ENCODE measurements at places on chromosomes 5 and 9.

DNA sequence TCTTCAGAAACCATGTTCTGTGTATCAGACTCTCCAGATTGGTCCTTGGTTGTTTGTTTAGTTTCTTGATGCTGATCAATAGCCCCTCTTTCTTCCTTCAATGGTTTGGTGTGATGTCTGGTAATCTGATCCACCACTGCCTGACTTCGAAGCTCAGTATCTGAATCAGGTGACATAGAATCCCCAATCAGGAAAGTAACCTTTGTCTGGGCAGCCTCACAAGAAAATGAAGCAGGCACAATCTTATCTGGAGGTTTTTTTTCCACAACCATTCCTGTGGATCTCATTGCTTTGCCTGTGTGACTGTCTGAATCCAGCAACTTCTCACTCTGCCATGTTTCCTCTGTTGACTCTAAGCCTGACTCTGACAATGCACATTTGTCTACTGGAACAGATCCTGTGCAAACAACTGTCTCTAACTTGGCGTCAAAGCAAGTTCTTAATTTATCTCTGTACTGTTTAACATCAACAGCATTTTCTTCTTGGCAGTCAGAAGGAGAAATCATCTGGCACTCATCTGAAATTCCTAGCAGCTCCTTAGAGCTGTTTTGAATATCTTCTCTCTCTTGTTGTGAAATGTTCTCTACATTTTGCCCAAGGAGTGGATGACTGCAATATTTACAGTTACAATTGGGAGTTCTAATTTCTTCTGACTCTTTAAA is 37.1 kb upstream of the RAPGEF6 start:
- DNase-seq: peak; percentile 94

- DNase-seq: no peak
These were observed 27.0 kb downstream of the SLC25A25 start for GRCh38 chr9:128094950-128095544.

DNA sequence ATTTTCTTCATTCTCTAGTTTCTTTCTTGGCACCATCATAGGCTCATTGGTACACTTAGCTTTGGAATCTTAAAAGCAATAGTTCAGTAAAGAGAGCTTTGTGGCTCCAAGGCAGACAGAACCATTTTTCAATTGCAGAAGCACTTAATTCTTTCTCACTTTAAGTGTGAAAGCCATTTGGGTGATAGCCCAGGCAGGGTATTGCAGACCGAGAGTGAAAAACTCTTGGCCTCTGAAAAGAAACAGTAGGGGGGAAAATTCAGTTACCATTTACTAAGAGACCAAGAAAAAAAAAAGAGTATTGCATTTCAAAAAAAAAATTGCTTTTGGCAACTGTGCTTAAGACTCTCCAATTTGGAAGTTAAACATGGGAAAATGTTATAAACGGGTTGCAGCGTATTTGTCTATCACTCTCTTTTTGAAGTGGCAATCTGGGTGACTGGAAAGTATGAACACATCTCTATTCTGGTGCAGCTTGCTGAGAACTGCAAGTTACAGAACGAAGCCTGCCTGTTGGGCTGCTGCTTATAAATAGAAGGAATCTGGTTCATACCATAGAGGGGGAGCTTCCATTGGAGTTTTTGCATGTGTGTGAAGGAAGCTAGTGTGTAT is 170.5 kb downstream of the TLE4 start:
- DNase-seq: no peak

DNA sequence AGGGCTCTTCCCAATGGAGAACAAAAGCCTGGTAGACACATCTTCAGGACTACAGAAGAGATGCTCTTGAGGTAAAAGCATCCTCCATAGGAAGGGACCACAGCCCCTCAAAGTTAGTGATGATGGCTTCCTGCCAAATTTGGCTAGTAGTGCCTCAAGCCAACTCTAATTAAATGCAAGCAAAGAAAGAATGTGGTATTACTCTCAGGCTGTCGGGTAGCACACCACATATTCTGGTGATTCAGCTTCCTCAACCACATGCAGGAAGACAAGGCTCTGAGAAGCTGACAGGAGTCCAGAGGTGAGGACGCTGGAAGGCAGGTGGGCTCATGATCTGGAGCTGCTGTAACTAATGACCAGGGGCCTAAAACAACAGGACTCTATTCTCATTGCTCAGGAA is 37.2 kb upstream of the S1PR3 start:
- DNase-seq: no peak

- no peak for DNase-seq
These were observed 48.2 kb downstream of the GABBR2 start for GRCh38 chr9:98660541-98660940.

DNA sequence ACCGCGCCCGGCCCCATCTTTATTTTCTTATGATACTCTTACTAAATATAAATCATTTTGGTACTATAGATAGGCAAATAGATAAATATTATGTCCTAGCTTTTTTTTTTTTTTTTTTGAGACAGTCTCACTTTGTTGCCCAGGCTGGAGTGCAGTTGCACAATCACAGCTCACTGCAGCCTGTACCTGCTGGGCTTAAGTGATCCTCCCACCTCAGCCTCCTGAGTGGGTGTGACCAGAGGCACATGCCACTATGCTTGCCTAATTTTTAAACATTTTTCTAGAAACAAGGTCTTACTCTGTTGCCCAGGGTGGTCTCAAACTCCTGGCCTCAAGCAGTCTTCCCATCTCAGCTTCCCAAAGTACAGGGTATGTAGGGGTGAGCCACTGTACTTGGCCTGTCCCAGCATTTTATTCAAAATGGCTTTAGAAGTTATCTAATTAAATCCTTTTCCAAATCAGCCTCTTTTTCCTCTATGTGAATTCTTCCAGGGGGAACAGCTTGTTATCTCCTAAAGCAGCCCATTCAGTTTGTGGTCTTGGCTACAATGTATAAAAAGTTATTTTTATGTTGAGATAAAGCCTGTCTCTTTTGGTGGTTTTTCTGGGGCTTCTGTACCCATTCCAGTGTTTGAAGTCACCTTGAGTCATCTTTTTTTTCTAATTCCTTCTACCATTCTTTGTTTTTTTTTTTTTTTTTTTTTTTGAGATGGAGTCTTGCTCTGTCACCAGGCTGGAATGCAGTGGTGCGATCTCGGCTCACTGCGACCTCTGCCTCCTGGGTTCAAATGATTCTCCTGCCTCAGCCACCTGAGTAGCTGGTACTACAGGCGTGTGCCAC is 12.1 kb downstream of the MELK start:
- peak; percentile 39 for DNase-seq

DNA sequence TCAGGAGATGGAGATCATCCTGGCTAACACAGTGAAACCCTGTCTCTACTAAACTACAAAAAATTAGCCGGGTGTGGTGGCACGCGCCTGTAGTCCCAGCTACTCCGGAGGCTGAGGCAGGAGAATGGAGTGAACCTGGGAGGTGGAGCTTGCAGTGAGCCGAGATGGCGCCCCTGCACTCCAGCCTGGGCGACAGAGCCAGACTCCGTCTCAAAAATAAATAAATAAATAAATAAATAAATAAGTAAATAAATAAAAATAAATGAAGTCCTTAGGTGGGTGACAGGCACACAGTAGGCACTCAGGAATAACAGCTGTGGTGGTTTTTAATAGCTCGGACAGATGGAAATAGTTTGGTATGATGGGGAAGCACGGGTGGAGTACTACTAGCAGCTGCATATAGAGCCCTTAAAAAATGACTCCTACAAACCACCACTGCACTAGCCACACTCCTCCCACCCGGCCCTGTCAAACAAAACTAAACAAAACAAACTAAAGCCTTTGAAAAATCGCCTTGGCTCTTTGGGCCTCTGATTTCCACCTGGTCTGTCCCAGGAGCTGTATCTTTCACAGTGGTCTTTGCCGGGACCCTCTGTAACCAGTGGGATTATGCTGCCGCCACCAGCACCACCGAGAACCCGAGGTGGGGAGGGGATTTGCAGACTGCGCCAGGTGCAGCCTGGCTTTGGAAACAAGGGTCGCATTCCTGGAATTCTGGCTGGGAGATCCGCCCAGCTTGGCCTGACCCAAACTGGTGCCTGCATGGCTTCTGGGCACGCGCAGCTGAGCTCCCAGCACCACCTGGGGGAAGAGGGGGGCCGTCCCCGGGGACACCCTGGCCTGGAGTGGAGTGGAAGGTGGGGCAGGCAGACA is 5.1 kb upstream of the WDR5 start:
- peak; percentile 18 for DNase-seq

GRCh38 chr5:1292846-1293415 is 1.9 kb downstream of the TERT start:
- DNase-seq: no peak

DNA sequence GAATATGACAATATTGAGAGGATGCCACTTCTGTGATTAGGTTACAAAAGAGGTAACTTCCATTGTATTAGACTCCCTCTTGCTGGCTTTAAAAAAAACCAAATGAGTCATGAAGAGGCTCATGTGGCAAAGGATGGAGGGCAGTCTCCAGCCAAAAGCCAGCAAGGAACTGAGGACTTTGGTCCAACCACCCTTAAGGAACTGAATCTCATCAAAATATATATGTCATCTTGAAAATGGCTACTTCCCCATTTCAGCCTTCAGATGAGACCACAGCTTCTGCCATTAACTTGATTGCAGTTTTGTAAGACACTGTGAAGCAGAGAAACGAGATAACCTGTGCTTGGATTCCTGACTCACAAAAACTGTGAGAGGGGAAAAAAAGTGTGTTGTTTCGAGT is 15.5 kb upstream of the TRIM32 start:
- DNase-seq: no peak

GRCh38 chr9:131465401-131465800 is 37.3 kb upstream of the POMT1 start:
- no peak for DNase-seq

DNA sequence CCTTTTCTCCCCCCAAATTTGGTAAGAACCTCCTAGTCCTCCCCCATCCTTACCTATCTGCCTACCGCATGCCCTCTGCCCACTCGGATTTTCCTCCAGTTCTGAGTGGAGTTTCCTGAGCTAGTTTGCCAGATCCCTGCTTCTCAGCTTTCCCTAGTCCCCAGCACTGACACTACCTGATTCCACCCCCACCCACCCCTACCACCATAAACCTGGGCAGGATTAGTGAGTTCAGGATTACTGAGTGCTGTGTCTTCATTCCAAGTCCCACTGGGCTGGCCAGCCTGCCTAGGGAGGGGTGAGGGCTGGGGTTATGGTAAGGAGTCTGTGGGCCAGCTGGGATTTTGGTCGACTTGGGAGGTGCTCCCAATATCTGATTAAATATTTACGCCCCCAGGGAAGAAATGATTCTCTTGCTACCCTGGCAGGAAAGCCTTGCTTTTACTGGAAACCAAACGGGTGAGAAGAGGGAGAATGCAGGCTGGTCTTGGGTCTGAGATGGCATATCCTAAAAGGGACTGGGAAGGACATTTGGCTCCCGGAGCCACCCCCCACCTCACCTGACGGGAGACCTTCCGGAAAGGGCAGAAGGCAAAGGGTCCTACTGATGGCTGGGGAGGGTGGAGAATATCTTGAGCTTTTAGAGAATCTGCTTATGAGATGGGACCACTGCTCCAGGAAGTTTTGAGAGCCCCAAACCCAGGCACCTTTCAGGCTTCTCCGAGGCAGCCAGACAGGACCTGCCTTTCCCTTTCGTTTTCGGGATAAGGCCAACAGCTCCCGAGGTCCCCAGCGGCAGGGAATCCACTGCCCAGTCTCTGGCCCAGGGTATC is 3.7 kb downstream of the PITX1 start:
- DNase-seq: peak; percentile 65

DNA sequence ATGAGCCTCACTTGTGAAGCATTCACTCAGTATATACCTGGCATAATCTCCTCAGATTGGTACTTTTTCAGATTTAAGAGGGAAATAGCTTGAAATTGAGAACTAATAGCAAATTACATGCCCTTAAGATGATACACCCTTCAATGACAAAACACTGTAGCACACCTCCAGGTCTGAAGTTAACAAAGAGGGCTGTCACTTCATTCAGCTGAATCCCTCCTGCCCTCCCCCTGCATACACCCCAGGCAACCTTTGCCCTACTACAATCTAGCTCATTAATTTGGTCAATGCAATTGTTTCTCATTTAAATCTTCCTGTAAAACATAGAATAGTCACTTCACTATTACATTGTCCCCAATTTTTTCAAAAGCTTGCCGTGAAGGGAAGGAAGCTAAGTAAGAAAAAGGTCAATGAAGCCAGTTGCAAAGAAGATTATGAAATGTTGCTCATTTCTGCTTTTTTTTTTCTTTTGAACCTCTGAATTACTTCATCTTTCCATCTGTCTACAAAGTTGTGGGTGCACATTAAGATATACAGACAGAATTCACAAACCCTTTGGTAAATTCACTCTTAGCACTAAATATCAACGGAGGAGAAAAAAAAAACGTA is 294.8 kb upstream of the PTGER4 start:
- no peak for DNase-seq

DNA sequence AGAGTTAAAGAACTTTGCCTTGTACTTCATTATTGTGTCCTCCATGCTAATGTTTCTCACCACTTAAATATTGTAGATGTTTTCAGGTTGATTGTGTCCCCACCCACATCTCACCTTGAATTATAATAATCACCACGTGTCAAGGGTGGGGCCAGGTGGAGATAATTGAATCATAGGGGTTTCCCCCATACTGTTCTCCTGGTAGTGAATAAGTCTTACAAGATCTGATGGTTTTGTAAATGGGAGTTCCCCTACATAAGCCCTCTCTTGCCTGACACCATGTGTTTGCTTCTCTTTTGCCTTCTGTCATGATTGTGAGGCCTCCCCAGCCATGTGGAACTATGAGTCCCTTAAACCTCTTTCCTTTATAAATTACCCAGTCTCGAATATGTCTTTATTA is 248.3 kb downstream of the FBXL7 start:
- no peak for DNase-seq

DNA sequence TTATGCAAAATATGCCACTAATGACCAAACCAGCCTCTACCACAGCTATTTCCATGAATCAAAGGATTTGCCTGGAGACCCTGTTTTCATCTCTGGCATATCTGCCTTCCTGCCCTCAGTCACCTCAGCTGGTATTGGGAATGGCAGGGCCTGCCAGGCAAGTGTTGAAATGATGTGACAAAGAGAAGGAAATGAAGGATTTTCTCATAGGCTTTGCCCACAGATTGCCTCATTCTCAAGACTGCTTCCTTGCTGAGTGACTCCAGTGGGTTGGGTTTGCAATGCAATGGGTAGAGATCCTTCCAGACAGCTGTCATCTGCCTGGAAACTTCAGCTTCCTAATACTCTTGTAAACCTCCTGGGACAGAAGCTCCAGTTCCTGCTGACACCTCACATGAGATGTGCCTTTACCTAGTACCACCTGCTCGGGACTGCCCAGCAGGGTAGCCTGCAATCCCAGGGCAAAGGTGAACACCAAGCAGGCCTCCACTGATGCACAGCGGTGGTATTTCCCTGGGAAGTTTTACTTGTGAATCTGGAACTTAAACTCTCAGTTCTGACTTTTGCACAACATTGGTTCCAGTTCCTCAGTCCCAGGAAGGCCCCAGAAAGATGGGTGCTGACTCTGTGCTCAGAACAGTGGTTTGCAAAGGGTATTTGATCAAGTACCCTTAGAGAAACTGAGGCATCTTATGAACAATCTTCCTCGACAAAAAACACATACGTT is 64.8 kb upstream of the SLC1A1 start:
- DNase-seq: no peak

GRCh38 chr5:102537011-102537410 is 38.2 kb upstream of the SLCO6A1 start:
- no peak for DNase-seq

Data from fibroblast of villous mesenchyme (primary cell).